ENCODE measurements at places on chromosomes 16 and 17. TPM values are rescaled to one million over a fixed set of nuclear protein-coding genes. Genes with fewer than 3 reads are reported as not detected.
A peak's percentile ranks its signal among the peaks of the same experiment; 100 is the strongest.

GRCh38 chr16:54173490-54173889 lies 113.1 kb downstream of the IRX3 start:
- DNase-seq: no peak

DNA sequence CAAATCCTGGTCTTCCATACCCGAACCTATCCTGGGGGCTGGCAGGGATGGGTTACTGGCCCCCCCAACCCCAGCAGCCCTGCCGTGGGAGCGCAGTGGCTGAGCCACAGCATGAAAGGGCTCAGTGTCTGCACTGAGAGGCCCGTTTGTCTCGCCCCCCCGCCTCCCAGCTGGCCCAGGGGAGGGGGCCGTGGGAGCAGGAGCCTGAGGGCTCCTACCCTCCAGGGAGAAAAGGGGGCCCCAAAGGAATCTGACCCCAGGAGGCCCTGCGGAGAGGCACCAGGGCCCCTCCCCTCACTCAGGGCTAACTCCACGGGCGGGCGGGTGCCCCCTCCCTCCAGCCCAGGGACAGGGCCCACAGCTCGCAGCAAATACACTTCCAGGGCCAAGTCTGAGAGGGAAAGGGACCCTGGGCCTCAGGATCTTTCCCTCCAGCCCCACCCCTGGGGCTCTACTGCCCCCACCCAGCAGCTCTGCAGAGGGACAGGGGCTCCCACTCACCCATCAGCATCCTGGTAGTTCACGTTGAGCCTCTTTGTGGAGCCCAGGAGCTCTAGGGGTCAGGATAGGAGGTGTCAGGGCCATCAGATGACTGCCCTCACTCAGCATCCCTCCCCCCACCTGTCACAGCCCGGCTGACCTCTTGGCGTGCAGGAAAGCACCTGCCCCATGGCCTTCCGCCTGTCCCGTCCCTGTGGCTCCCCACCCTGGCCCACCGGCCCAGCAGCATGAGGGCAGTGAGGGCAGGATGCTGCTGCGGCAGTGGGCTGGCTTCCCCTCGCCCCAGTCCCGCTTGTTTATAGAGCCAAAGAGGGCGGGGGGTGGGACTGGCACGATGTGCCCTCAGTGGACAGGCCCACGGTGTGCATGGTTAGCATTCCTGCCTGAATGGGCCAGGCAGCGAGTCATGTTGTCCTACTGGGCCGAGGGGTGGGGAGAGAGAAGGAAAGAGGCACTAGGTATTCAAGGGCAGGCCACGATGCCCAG lies 7.3 kb downstream of the CASKIN2 start:
- no peak for DNase-seq

- no peak for DNase-seq
Measured at GRCh38 chr16:11473728-11474127, 113.0 kb downstream of the LITAF start.

- DNase-seq: peak; percentile 67
Measured at GRCh38 chr16:82626791-82627261, at the start of gene CDH13. CDH13 (plus strand) TSS chr16:82626969.

CCDC92B gene
- total RNA-seq: 0.14 TPM

AOC3 gene
- total RNA-seq: 58.1 TPM

TRPV2 gene
- total RNA-seq: 9.3 TPM

Data from sigmoid colon (tissue), 7 donors.